SIG-M5 (cell line): ENCODE measurements at places on chromosomes 16 and 17.

- DNase-seq: no peak
Observed at GRCh38 chr17:48575066-48575582, 3.0 kb downstream of the HOXB4 start.

- no peak for DNase-seq
Observed at GRCh38 chr17:28712032-28712704, 480 bp upstream of the PROCA1 start.

GRCh38 chr16:89370081-89370511 lies 120.3 kb downstream of the ANKRD11 start:
- no peak for DNase-seq

DNA sequence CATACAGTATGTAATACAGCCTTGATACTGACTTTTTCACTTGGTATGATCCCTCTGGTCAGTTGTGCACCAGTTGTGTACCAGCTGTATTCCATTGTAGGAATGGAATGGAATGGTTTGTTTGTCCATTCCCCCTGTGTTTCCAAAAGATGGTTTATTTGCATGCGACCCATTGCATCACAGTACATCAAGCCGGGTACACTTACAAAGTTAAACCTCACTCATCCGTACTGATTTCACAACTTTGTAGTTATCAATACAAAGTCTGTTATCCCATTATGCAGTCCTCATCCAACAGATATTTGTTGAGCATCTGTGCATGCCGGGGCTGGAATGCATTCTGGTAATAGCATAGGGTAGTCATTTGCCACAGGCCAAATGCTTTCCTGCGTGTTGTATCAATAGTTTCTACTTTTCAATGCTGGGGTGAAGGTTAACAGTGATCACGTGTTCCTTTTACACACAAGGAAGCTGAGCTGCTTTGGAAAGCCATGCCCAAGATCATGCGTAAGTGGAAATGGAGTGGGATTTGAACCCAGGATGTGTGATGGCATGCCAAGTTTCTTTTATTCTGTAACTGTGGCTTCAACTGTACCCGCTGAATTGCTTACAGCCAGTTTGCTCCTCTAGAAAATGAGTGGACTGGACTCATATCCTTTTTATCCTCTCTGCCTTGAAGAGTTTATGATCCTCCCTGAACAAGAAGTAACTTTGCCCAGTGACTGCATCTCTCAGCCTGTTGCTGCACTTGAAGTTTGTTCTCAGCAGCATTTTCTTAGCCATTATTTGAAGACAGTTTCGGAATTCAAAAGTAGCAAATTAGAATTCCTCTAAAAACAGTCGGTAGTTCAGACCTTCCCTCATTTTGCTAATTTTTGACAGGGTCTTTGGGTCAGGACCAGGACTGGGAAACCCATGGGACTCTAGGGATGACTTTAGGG lies 228.5 kb downstream of the CCDC182 start:
- DNase-seq: no peak

- no peak for DNase-seq
Observed at GRCh38 chr17:55620945-55621344, 101.7 kb downstream of the TMEM100 start.

GRCh38 chr17:60421273-60422161 lies 772 bp upstream of the CHCT1 start:
- no peak for DNase-seq

DNA sequence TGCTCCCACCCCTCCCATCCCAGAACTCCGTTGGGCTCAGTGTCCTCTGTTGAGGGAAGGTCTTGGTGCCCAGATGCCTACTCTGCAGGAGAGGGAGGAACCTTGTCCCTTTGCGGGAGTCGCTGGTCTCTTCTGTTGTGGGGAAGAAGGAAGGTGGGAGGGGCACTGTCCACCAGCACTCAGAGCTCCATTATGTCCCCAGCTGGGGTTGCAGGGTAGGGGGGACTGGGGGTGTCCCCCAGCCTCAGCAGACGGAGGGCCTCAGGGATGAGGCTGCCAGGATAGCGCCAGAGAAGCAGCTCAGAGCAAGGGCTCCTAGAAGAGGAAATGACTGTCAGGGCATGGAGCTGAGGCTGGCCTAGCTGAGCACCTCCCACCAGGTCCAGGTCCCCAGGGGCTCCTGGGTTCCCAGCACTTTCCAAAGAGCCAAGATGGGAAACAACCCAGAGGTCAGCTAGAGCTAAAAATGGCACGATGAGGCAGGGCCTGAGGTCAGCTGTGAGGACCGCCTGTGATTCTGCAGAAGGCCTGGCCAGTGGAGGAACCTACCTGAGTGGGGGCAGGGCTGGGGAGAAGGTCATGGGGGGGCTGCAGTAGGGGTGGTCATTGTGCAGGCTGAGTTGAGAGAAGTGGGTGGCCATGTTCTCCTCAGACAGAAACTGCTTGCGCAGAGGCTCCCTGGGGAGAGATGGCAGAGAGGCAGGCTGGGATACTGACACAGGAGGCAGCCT lies 893 bp downstream of the HCFC1R1 start:
- no peak for DNase-seq

GRCh38 chr16:76681296-76681695 lies 404.1 kb downstream of the CNTNAP4 start:
- DNase-seq: no peak
